Mesendoderm (in vitro differentiated cells): ENCODE measurements at places on chromosomes 1 and 21.
A peak's percentile ranks its signal among the peaks of the same experiment; 100 is the strongest.

DNA sequence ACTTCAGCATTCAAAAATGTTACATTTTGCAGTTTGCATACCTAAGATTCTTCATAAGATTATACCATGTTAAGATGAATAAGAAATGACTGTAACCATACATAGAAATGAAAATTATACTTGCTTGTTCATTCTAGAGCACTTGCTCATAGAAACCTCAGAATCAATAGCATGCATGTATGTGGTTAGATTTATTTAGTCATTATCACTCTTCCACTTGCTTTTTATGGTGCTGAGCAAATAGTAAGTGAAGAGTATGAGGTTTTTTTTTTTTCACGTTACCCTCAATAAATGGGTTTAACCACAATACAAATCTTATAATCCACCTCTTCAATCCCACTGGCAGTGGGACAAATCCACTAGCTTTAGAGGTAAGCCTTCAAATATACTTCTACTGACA lies 84.7 kb downstream of the LRRC53 start:
- H3K36me3 ChIP-seq: no peaks in the 10 kb centered on the region
- DNase-seq: no peak
- H3K27me3 ChIP-seq: no peaks in the 10 kb centered on the region
- no peak overlapping the region for H3K4me3 ChIP-seq

DNA sequence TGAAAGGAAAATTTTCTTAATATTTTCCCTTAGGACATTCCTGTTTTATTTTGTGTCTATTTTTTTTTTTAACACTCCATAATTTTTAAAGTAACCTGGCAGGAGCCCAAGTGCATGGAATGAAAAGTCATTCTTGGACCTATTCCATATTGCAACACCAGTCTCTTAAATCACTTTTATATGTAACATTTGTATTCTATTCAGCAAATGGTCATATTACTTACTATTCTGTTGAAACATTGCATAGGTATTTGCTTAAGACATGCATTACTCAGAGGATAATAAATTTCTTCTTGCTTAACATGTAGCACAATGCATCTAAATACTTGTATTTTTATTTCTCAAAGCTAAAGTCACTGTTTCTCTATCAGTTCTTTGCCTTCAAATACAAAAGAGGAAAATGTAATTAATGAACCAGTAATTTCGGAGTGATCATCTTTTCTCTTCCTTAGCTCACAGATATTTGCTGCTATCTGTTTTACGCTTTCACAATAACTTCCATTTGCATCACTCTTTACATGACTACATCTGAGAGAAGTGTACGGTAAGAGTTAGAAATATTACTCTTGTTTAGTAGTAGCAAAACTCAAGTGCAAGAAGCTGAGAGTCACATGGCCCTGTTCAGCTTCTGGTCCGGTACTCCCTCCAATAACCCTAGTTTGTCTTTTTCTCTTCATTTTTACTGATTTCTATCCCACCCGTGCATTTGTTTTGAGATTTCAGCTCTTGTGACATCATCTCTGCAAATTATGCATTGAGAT lies 394.8 kb downstream of the USP25 start:
- H3K4me3 ChIP-seq: no peak overlapping the region
- no peaks in the 10 kb centered on the region for H3K27me3 ChIP-seq
- no peaks in the 10 kb centered on the region for H3K4me1 ChIP-seq
- DNase-seq: no peak

- no peak overlapping the region for H3K4me3 ChIP-seq
- no peak for DNase-seq
- H3K27me3 ChIP-seq: no peaks in the 10 kb centered on the region
- H3K27ac ChIP-seq: no peak overlapping the region
- H3K4me1 ChIP-seq: no peaks in the 10 kb centered on the region
- no peaks in the 10 kb centered on the region for H3K36me3 ChIP-seq
Observed at GRCh38 chr21:39144191-39144590, 39.1 kb downstream of the PSMG1 start.

GRCh38 chr1:156508205-156508954 lies 7.8 kb upstream of the MEF2D start:
- H3K27me3 ChIP-seq: no peaks in the 10 kb centered on the region
- H3K36me3 ChIP-seq: no peaks in the 10 kb centered on the region
- no peak overlapping the region for H3K4me3 ChIP-seq

DNA sequence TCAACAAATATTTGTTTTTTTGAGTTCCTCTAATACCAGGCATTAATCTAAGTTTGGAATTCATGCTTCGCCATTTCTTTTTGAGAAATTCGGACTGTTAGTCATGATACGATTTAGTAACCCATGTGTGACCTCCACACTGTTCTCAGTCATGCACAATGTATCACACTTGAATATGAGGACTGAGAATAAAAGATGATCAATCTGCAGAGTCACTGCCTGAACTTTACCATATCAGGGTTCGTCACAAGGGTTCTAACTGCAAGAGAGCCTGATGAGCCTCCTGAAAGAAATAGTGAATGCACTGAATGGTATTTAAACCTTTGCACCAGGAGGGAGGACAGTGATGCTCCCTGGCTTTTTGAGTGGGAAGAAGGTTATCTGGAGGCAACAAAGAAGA lies 10.9 kb upstream of the FASLG start:
- H3K4me3 ChIP-seq: no peak overlapping the region
- no peaks in the 10 kb centered on the region for H3K27me3 ChIP-seq
- H3K4me1 ChIP-seq: no peaks in the 10 kb centered on the region
- no peaks in the 10 kb centered on the region for H3K36me3 ChIP-seq

DNA sequence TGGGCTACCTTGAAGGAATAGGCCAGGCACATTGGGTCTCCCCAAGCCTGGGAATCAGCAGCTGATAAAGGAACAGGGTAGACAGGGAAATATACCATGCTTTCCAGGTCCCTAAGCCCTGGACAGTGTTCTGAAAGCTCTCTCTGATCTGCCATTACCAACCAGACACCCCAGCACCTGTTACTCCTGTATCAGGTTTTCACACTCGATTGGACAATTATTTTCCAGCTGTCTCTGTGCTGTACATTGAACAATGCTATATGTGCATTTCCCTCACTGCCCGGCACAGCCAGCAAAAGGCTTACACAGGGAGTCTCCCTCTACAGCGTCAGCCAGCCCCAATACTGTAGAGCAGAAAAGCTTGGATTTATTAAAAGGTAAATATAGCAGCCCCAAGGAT lies 4.7 kb downstream of the CFAP45 start:
- H3K27ac ChIP-seq: no peak overlapping the region
- no peak overlapping the region for H3K4me3 ChIP-seq
- no peaks in the 10 kb centered on the region for H3K36me3 ChIP-seq
- peaks cover 6% of the 10 kb centered on the region for H3K4me1 ChIP-seq
- H3K27me3 ChIP-seq: no peaks in the 10 kb centered on the region

- H3K27ac ChIP-seq: no peak overlapping the region
- H3K4me1 ChIP-seq: no peaks in the 10 kb centered on the region
- H3K4me3 ChIP-seq: no peak overlapping the region
- DNase-seq: no peak
- no peaks in the 10 kb centered on the region for H3K27me3 ChIP-seq
- H3K36me3 ChIP-seq: no peaks in the 10 kb centered on the region
Observed at GRCh38 chr21:16522548-16522947, 792.8 kb downstream of the USP25 start.

- no peaks in the 10 kb centered on the region for H3K27me3 ChIP-seq
- no peaks in the 10 kb centered on the region for H3K36me3 ChIP-seq
- no peak overlapping the region for H3K27ac ChIP-seq
- no peaks in the 10 kb centered on the region for H3K4me1 ChIP-seq
Observed at GRCh38 chr1:162185314-162186025, 116.0 kb downstream of the NOS1AP start.

DNA sequence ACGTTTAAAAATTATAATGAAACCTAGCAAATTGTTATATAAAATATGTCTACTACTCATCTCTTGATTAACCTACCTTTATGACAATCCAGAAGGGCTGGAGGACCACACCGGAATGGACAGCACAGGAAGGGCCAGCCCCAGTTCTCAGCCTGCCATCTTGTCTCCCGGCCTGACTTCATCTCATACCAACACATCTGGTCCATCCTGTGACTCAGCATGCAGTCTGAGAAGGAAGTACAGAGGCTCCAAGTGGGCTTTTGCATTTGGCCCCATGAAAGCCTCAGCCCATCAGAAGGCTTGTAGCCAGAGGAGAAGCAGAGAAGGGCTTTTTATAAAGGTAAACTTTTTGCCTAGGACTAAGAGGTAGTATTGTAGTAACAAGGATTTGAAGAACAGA lies 436.6 kb downstream of the MRPL39 start:
- no peaks in the 10 kb centered on the region for H3K4me1 ChIP-seq
- H3K36me3 ChIP-seq: no peaks in the 10 kb centered on the region
- DNase-seq: no peak
- H3K27me3 ChIP-seq: no peaks in the 10 kb centered on the region
- H3K4me3 ChIP-seq: no peak overlapping the region

DNA sequence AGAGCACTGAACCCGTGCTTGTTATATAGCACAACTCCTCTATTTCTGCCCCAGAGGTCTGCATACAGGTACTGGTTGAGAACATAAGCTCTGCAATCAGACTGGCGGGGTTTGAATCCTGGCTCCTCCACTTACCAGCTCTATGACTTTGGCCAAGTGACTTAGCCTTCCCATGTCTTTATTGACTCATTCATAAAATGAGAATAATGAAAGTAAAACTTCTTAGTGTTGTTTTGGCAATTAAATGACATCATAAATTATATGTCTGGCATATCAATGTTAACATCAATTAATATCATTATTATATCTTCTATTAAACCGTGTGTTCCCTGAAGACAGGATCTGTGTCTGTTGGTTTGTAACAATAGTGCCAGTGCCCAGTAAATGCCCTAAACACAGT lies 4.3 kb downstream of the INKA2 start:
- peaks cover 10% of the 10 kb centered on the region for H3K4me1 ChIP-seq
- H3K27ac ChIP-seq: no peak overlapping the region
- no peaks in the 10 kb centered on the region for H3K36me3 ChIP-seq
- no peak overlapping the region for H3K4me3 ChIP-seq
- no peaks in the 10 kb centered on the region for H3K27me3 ChIP-seq
- DNase-seq: no peak

GRCh38 chr1:211874521-211875347 lies 44.2 kb upstream of the LPGAT1 start:
- H3K36me3 ChIP-seq: no peaks in the 10 kb centered on the region
- no peak overlapping the region for H3K4me3 ChIP-seq
- no peaks in the 10 kb centered on the region for H3K4me1 ChIP-seq
- no peak for DNase-seq
- H3K27me3 ChIP-seq: no peaks in the 10 kb centered on the region
- no peak overlapping the region for H3K27ac ChIP-seq

DNA sequence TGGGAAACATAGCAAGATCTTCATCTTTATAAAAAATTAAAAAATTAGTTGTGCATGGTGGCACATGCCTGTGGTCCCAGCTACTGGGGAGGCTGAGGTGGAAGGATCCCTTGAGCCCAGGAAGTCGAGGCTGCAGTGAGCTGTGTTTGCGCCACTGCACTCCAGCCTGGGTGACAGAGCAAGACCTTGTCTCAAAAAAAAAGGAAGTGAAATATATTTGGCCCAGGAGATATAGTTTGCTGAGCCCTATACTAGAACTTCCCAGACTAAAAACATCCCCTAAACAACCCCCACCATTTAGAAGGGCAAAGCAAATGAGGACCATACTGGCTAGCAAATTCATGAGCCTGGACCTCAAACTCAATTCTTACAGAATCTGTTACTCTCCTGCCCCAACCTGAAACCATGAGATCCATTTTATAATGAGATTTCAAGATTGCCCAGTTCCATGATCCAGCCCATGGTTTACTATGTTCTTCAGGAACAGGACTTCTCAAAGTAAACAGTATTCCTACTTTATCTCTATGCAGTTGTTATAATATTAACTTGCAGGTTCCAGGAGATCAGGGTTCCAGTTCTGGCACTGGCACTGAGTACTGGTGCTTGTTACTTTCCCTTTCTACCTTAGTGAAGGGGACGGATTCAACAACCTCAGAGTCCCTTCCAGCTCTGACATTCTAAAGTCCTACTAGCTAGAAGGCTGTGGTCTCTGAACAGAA lies 48.9 kb upstream of the TADA1 start:
- no peak overlapping the region for H3K27ac ChIP-seq
- no peak overlapping the region for H3K4me3 ChIP-seq
- H3K36me3 ChIP-seq: no peaks in the 10 kb centered on the region
- H3K4me1 ChIP-seq: no peaks in the 10 kb centered on the region
- DNase-seq: no peak
- peaks cover 9% of the 10 kb centered on the region for H3K27me3 ChIP-seq

- H3K27me3 ChIP-seq: peaks cover 58% of the 10 kb centered on the region
- no peaks in the 10 kb centered on the region for H3K36me3 ChIP-seq
- DNase-seq: peak; percentile 40
- no peak overlapping the region for H3K4me3 ChIP-seq
Observed at GRCh38 chr1:152112101-152112884, 3.0 kb downstream of the TCHH start.

- no peak overlapping the region for H3K4me3 ChIP-seq
- no peak for DNase-seq
- H3K4me1 ChIP-seq: no peaks in the 10 kb centered on the region
- H3K27ac ChIP-seq: no peak overlapping the region
- H3K27me3 ChIP-seq: no peaks in the 10 kb centered on the region
Observed at GRCh38 chr1:225977937-225978748, 21.0 kb downstream of the SDE2 start.

DNA sequence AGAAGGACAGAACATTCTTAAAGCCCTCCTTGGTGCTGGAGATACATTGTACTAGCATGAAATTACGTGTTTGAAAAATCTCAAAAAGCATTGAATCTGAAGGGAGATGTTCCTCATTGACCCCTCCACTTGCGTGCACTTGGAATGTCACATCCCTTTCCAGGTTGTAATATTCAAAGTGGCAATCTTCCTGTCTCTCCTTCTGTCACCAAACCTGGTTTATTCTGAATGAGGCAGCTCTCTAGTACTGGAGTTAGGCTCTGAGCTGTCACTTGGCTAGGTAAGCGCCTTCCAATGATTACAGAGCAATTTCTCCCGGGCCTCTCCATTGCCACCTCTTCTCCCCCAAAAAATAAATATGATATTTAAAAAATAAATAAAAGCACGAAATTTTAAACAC lies 855 bp downstream of the DSCAM start:
- no peak overlapping the region for H3K27ac ChIP-seq
- no peak for DNase-seq
- peaks cover 10% of the 10 kb centered on the region for H3K27me3 ChIP-seq
- no peaks in the 10 kb centered on the region for H3K36me3 ChIP-seq
- H3K4me3 ChIP-seq: no peak overlapping the region

- no peaks in the 10 kb centered on the region for H3K36me3 ChIP-seq
- H3K27ac ChIP-seq: no peak overlapping the region
- DNase-seq: no peak
- no peaks in the 10 kb centered on the region for H3K4me1 ChIP-seq
- H3K4me3 ChIP-seq: no peak overlapping the region
- no peaks in the 10 kb centered on the region for H3K27me3 ChIP-seq
Observed at GRCh38 chr21:45963232-45963570, 18.4 kb upstream of the COL6A1 start.

DNA sequence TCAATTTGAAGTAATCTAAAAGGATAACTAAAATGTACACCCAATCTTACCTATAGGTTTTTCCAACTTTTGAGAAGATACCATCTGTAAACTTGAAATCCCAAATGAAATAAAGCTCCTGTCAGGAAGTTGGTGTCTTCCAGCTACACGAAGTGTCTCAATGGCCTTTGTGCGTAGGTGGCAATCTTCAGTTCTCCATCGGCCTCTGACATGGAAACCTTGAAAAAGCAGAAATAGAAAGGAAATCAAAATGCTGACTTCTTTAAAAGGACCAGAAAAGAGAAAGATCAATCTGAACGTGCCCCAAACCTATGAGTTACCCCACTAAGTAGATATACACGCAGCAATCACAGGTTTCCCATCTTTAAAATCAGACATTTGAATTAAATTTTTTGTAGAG lies 10.0 kb downstream of the MKNK1 start:
- no peak for DNase-seq
- no peak overlapping the region for H3K4me3 ChIP-seq
- H3K36me3 ChIP-seq: no peaks in the 10 kb centered on the region
- H3K4me1 ChIP-seq: no peaks in the 10 kb centered on the region
- no peaks in the 10 kb centered on the region for H3K27me3 ChIP-seq
- H3K27ac ChIP-seq: no peak overlapping the region
